ENCODE measurements at places on chromosomes 5 and 9.

- peak; percentile 25 for DNase-seq
Observed at GRCh38 chr5:124806373-124807077, 60.1 kb upstream of the ZNF608 start.

DNA sequence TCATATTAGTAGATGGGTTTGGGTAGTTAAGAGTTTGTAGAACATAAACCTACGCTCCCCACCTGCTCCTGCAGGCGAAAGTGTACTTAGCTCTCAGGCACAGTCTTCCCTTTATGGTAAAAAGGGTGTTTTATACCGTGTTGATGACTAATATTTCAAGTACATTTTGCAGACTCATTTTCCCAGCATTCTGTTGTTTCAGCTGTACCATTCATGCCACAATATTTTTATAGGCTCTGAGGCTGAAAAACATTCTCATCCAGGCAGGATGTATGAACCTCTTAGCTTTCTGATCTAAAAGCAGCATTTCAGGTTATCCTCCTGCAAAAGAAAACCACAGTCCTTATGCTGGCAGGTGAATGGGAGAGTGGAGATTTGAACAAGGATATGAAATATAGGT, 231.4 kb downstream of the NR2F1-AS1 start:
- DNase-seq: peak; percentile 29

DNA sequence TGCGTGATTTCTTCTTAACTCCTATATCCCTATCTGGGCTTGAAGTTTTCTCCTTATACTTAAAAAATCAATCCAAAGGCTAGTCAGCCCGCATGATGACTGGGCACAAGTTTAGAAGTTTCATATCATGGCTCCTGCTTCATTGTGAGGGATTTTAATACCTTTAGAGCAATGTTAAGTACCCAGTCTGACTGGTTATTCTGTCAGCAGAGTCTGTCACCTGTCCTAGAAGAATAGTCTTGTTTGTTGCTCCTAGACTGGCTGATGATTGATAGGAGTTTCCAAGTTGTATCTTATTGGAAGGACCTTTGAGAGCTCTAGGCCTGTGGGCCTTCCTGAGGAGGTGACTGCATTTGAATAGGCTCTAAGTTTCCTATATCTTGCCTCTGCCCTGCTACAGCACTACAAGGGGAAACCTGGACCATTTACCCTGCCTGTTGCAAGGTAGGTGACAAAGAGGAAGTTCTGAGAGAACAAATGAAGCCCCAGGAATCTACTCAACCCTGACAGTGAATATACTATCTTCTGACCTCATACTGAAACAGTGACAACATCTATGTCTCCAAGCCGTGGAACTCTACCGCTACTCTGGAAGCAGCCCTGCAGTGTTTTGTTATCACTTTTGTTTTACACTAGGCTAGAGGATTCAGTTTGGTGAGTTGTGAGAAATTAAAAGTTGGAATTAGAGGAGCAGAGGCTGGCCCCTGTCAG, 66.5 kb downstream of the F2RL2 start:
- DNase-seq: no peak

DNA sequence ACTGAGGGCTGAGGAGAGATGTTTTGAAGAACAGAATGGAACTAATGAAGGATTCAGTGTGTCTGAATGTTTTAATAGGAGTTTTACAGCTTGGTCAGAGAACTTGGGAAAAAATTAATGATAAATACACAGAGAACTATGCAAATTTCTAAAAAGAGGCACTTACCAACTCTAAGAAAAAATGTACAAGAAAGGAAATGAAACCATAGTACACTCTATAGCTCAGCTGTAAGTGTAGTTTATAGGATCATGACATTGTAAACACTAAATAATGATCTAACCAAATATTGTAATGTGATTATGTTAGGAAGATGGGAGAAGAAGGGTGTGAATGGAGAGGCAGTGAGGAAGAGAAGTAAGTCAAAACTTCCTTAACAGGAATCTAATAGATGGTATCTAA, 205.2 kb downstream of the SEC61B start:
- no peak for DNase-seq

DNA sequence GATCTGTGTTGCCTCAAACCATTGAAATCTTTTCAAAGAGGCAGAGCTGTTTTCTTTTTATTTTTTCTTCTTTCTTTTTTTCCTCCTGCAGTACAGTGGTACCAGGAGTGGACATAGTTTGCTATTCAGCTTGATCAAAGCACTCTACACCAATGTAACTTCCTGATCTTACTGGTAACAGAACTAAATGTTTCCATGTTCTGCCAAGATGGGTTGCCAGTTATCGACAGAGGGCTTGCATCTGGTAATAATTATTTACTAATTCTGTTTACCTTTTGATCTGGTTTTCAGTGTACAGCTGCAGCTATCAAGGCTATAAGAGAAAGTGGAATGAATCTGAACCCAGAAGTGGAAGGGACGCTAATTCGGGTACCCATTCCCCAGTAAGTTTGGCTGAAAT, 26.8 kb downstream of the MRRF start:
- no peak for DNase-seq

- no peak for DNase-seq
Observed at GRCh38 chr5:133819977-133820471, 148.4 kb downstream of the C5orf15 start.

- DNase-seq: no peak
Observed at GRCh38 chr5:55731848-55732247, 6.0 kb upstream of the DDX4 start.

DNA sequence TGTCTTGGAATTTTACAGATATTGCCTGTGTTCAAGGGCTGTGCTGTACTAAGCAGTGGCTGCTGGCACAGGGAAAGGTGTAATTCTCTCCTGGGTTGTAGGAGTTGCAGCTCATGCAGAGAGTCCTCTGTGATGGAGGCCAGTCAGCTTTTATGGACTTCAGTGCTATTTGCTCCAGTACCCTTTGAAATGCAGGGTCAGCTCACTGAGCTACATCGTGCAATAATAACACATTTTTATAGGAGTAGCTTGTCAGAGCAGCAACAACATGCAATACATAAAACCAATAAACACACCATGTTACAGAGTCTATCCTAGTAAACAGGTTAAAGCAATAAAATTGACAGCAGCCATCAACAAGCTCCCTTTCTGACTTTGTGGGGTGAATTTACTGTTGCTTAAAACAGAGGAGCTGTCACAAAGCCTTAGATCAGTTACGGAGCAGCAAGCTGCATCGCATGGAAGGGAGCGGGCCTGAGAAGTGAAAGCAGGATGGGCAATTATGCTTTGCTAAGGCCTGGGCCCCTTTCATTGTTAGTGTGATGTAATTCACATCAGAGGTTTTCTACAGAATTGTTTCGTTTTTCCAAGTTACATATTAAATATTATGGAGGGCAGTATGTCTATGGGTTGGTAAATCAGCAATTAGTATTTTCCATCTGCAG, 16.8 kb downstream of the CD180 start:
- DNase-seq: no peak

GRCh38 chr5:171647904-171648260, 137.7 kb upstream of the SMIM23 start:
- DNase-seq: no peak

Data from HFF-Myc (cell line).